ENCODE measurements at places on chromosomes 7 and 10. TPM values are rescaled to one million over a fixed set of nuclear protein-coding genes. Genes with fewer than 3 reads are reported as not detected.

DNA sequence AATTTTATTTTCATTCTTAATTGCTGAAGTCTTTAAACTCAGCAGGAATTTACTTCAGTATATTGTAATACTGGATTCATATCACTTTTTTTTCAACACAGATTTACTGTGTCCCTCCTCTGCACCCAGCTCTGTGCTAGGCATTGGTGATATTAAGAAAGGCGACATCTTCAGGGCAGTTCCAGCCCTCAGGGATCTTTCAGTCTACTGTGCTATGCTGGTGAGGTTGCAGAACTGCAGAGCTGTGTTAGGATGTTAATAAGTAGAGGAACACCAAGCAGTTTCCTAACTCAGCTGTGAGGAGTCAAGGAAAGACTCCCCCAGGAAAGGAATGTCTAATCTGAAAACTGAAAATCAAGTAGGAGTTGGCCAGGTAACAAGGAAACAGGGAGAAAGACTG is 158.2 kb upstream of the NPY start:
- no peak for DNase-seq

ASIC3 gene
- total RNA-seq = 4.0 TPM

LANCL2 gene
- total RNA-seq = 10.9 TPM

ZNF746 gene
- 24.8 TPM for total RNA-seq

NAPEPLD gene
- total RNA-seq = 10.1 TPM

All from activated CD4-positive, alpha-beta T cell treated with anti-CD3 and anti-CD28 coated beads, Interleukin-2, amount 10 ng/mL, durations not matched to agents 24 days and 14 days (primary cell).